ENCODE measurements at places on chromosomes 12 and 14. TPM values are rescaled to one million over a fixed set of nuclear protein-coding genes. Genes with fewer than 3 reads are reported as not detected.

GRCh38 chr12:68912916-68913315 lies 20.1 kb downstream of the CPM start:
- no peak for DNase-seq

DNA sequence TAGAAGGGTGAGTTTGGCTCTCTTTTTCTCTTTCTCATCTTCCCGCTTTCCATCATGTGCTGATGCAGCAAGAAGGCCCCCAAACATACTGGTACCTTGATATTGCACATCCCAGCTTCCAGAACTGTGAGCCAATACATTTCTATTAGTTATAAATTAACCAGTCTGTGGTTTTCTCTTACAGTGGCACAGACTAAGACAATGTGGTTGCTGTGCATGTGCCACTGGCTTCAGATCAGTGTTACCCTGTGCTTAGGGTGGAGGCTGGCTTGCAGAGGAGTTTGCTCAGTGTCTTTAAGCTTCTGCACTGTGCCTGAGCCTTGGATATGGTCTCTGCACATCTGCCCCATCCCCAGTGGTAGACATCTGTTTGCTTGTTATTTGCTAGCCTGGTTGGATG lies 5.5 kb downstream of the IFI27L2 start:
- DNase-seq: no peak

CREBL2 gene
- total RNA-seq: 24.9 TPM

GRCh38 chr12:12799163-12799920 lies 13.8 kb upstream of the DDX47 start:
- no peak for DNase-seq

DNA sequence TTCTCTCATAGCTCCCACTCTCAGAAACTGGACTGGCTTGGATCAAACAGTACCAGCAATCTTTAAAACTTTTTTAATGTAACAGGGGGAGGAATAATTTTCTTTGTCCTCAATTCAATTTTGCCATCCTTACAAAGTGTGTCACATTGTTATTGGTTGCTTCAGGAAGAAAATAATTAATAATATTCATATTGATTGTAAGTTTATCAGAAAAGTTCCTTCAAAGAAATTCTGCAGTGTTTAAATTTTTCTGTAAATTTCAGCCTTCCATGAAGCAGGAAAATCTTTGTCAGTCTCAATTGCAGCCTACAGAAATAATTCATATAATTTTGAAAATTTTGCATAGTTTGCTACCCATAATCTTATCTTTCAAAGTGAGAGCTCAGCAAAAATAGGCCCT lies 1119.1 kb upstream of the ATXN7L3B start:
- DNase-seq: no peak
